ENCODE measurements at places on chromosomes 2 and 18. TPM values are rescaled to one million over a fixed set of nuclear protein-coding genes. Genes with fewer than 3 reads are reported as not detected.

The NCK2 gene
- 25.8 TPM for total RNA-seq

The TRAF3IP1 gene
- total RNA-seq: 13.8 TPM

The GKN2 gene
- 2.4 TPM for total RNA-seq

The REEP1 gene
- 0.67 TPM for total RNA-seq

The SPP2 gene
- total RNA-seq: not detected

The NOTO gene
- not detected for total RNA-seq

The TNFAIP6 gene
- 1.7 TPM for total RNA-seq

The B3GNT7 gene
- total RNA-seq: 2.0 TPM

The CDCA7 gene
- total RNA-seq: 50.3 TPM

The RASGRP3 gene
- 1.1 TPM for total RNA-seq

The TMEM163 gene
- 0.11 TPM for total RNA-seq

The CARF gene
- total RNA-seq: 1.4 TPM

The CIDEA gene
- total RNA-seq: not detected

The PAX8 gene
- 0.80 TPM for total RNA-seq

The CYP27C1 gene
- total RNA-seq: 4.9 TPM

The C2orf72 gene
- total RNA-seq: 7.9 TPM

The ANKRD30B gene
- total RNA-seq: 0.02 TPM

The SGPP2 gene
- total RNA-seq: 0.29 TPM

The RAD51AP2 gene
- total RNA-seq: not detected

The SERPINB3 gene
- total RNA-seq: 0.12 TPM

The MPP4 gene
- 0.06 TPM for total RNA-seq

The TMEM37 gene
- 1.8 TPM for total RNA-seq

The ALPG gene
- 0.15 TPM for total RNA-seq

The ITGAV gene
- 76.1 TPM for total RNA-seq

The RPRM gene
- total RNA-seq: not detected

The SMYD1 gene
- not detected for total RNA-seq

The NEB gene
- total RNA-seq: 0.12 TPM

The DYNAP gene
- not detected for total RNA-seq

The CXCR4 gene
- 0.28 TPM for total RNA-seq

The TUBB8B gene
- total RNA-seq: not detected

The EN1 gene
- 1.1 TPM for total RNA-seq

The ALKAL2 gene
- not detected for total RNA-seq

The HOXD12 gene
- total RNA-seq: not detected

The UGT1A4 gene
- 0.06 TPM for total RNA-seq

The SERPINB13 gene
- total RNA-seq: not detected

The TSPYL6 gene
- not detected for total RNA-seq

The AMER3 gene
- not detected for total RNA-seq

The CYS1 gene
- total RNA-seq: 1.3 TPM

The CNPPD1 gene
- total RNA-seq: 40.2 TPM

The LCT gene
- 0.03 TPM for total RNA-seq

The SLC16A14 gene
- total RNA-seq: 1.0 TPM

The DNAH6 gene
- total RNA-seq: 0.14 TPM

The FSIP2 gene
- total RNA-seq: not detected

The SPATA3 gene
- not detected for total RNA-seq

Data from A549 treated with CORT108297 at 1 μM for 4 hours (cell line).